ENCODE measurements at places on chromosomes 4 and X.

- no peak for DNase-seq
Measured at GRCh38 chr4:150962245-150962644, 52.8 kb downstream of the LRBA start.

- DNase-seq: peak; percentile 21
Measured at GRCh38 chr4:5037553-5038551, 13.4 kb upstream of the STK32B start.

DNA sequence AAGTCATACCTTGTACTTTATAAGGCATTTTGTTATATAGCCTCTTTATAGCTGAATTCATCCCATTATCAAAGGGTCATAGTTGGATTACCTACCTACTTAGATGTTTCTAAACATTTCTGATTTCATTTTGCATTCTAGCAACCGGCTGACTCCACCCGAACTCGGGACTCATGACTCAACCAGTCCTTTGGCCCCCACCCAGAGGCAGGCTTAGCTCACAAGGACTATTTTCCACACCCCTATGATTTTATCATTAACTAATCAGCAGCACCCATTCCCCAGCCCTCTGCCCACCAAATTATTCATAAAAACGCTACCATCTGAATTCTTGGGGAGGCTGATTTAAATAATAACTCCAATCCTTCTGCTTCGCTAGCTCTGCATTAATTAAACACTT lies 79.9 kb upstream of the EGFL6 start:
- no peak for DNase-seq

- no peak for DNase-seq
Measured at GRCh38 chr4:176186671-176187395, 8.6 kb downstream of the SPATA4 start.

- DNase-seq: no peak
Measured at GRCh38 chr4:112156112-112156511, 10.9 kb downstream of the FAM241A start.

DNA sequence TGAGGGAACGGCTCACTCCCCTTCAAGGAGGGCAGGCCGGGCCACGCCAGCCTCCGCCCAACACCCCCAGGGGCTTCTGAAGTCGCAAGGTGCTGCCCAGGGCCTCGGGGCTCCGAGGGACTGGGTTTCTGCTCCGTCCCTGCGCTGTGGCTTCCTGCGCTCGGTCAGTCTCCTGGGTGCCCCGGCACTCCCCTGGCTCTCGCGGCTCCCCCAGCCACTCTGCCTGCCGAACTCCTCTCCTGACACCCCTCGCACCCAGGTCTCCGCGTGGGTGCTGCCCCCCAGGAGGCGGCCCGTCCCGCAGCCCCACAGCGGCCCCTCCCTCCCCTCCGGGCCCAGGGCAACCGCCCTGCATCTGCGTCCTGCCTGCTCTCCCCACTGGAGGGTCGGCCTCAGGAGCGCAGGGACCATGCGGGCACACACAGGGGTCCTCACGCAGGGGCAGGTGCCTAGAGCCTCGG lies 151.9 kb downstream of the AFAP1 start:
- DNase-seq: no peak

DNA sequence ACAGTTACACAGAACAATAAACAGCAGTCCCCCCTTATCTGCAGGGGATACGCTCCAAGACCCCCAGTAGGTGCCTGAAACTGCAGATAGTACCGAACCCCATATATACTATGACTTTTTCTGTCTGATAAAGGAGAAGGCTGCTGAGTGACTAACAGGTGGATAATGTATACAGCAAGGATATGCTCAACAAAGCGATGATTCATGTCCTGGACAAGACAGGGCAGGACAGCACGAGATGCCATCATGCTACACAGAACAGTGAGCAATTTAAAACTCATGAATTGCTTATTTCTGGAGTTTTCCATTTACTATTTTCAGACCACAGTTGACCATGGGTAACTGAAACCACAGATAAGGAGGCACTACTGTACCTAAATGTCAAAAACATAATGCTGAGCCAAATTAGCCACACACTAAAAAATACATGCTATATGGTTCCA lies 76.1 kb downstream of the MANBA start:
- DNase-seq: peak; percentile 47

DNA sequence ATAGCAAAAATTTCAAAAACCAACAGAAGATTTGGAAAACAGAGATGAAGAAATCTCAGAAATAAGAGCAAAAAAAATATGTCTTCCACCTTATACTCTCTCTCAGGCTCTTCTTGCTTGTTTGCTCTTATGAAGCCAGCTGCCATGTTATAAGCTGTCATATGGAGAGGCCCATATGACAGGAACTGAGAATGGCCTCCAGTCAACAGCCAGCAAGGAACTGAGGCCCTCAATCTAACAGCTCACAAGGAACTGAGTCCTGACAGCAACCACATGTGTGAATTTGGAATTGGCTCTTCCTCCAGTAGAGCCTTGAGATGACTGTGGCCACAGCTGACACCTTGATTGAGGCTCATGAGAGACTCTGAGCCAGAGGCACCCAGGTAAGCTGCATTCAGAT lies 51.3 kb upstream of the MAOA start:
- no peak for DNase-seq

DNA sequence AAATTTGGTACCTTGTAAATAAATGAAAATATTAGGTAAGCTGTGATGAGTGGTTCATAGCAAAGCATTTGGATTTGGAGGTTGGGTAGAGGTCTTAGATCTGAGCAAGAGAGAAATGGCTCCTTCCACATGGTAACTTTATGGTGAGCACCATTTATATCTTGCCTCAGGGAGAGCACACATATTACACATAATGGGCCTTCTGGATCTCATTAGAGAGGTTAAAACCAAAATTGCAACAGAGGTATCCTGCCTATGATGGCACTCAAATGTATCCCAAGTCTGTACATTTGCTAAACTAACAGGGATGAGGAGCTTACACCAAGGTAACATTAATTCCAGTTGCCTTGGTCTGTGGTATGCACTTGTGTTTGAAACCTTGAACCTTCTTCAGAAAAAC lies 87.1 kb upstream of the PUDP start:
- no peak for DNase-seq

- DNase-seq: no peak
Measured at GRCh38 chr4:40183615-40184411, 13.0 kb upstream of the RHOH start.

GRCh38 chr4:4913147-4913561 lies 53.7 kb downstream of the MSX1 start:
- no peak for DNase-seq

- DNase-seq: peak; percentile 48
Measured at GRCh38 chrX:2967998-2968909, 38.1 kb upstream of the ARSH start.

GRCh38 chr4:101065935-101066485 lies 281.3 kb downstream of the PPP3CA start:
- no peak for DNase-seq

GRCh38 chr4:17718471-17718870 lies 63.0 kb downstream of the FAM184B start:
- no peak for DNase-seq

- DNase-seq: no peak
Measured at GRCh38 chrX:50801135-50801534, 12.9 kb downstream of the SHROOM4 start.

- no peak for DNase-seq
Measured at GRCh38 chr4:2516635-2517034, 19.8 kb upstream of the FAM193A start.

GRCh38 chr4:98976716-98977115 lies 18.8 kb upstream of the METAP1 start:
- no peak for DNase-seq

GRCh38 chr4:110907801-110908313 lies 285.0 kb upstream of the PITX2 start:
- no peak for DNase-seq

DNA sequence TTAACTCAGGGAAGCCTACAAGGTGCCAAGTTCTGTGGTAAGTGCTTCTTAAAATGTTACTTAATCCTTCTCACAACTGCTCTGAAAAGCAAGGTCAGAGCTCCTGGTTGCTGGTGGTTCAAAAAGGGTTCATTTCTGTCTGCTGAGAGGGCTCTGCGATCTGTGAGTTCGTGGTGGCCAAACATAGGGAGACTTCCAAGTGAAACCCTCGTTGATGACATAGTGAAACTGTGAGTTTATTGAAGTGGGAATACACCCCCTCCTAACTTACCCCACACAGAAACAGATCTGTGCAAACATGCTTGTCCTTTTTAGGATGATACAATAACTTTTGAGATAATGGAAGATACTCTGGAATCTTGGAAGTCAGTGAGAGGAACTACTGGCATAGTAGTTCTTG lies 164.8 kb upstream of the PGRMC2 start:
- no peak for DNase-seq

DNA sequence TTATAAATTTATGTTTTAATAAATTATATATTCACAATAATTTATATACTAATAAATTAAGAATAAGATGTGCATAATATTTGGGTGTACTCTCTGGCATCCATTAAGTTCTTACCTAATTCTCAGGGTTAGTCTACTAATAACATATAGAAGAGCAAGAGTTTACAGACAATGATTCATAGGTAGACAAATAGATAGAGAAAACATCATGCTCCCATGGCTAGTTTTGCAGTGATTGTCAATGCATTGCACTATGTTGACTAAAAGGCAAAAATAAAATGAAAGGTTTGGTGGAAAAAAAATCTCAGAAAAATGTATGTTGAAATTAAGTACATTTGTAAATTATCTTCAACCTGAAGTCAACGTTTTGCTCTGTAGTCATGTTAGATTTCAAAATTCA lies 606.0 kb downstream of the KCTD8 start:
- DNase-seq: no peak

GRCh38 chr4:102299354-102300107 lies 45.8 kb downstream of the SLC39A8 start:
- DNase-seq: peak; percentile 23

DNA sequence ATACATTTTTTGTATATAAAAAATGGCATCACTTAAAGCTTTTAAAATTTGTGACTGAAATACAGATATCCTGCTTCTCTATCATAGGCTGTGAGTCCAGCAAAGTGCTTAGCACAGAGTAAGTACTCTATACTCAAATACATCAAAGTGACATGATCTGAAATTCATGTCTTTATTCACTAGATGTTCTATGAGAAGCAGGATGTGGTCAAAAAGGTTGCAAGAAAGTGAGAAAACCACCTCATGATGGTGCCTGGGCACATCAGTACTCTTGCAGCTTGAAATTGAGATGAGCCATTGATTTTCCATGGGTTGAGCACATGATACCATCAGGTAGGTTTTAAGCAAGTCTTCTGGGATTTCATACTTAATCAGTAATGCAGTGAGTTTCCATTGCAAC lies 20.4 kb upstream of the SFRP2 start:
- DNase-seq: no peak

GRCh38 chr4:7756561-7757355 lies 182.9 kb downstream of the AFAP1 start:
- no peak for DNase-seq

GRCh38 chrX:129840344-129840743 lies 3.3 kb downstream of the ZDHHC9 start:
- DNase-seq: no peak

DNA sequence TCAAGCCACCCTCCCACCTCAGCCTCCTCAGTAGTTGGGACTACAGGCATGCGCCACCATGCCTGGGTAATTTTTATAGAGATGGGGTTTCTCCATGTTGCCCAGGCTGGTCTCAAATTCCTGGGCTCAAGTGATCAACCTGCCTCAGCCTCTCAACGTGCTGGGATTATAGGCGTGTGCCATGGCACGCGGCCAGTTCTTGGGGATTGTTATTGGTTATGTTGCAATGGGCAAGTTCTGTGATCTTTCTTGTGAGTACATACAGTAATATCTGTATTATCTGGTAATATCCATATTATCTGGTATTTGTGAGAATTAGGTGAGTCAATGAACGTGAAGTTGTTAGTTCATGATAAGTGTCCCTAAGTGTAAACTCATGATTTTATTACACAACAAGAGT lies 90.3 kb upstream of the TBL1X start:
- DNase-seq: no peak

- DNase-seq: no peak
Measured at GRCh38 chr4:123553733-123554637, 157.4 kb downstream of the SPRY1 start.

DNA sequence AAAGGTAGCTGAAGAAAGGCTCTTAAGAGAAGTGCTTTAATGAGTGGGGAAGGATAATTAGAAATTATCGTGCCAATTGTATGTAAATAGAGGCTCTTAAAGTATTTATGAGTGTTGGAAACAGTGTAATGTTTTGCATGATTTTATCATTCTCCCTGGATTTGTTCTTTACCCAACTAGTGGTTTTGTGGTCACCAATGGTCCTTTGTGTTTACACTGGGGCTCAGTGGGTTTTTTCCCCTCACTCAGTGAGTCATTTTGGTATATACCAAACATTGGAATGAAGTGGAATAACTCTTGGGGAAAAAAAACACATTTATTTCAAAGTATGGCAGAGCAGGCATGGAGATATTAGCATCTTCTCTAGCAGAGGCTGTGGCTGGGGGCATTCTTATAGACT lies 20.8 kb upstream of the LGI2 start:
- no peak for DNase-seq

DNA sequence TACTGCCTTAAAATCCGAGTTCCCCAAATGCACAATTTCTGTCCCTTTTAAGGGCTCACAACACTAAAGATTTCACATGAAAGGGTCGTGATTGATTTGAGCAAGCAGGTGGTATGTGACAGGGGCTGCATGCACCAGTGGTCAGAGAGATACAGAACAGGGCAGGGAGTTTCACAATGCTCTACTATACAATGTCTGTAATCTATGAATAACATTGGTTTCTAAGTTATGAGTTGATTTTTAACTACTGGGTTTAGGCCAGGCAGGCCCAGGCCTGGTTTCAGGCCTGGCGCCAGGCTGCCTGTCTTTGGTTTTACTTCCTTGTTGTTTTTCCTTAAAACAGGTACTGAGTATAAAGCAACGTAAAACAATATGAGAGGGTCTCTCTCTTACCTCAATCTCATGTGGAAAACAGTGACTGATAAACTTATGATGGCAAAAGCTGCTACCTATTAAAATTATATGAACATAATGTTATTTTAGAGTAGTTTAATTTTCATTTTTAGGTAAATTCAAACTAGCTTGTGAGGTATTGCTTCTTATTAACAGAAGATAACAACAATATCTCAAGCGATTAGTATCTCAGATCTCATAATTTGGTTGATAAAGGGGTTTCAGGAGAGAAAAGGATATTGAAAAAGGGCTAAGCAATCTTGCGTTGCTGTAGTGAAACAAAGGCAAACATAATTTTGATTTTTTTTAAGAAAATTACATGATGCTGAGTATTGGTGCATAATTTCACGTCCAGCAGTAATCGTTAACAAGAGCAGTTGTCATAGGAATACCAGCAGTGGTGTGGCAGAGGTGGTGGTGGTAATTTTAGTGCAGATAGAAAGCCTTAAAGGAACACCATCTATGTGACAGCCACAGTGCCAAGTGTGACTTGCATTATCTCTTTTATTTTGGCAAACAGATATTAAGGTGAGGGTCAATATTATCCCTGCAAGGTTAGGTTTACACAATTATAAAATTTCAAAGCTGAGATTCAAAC lies 944.4 kb upstream of the GRID2 start:
- DNase-seq: no peak

- DNase-seq: no peak
Measured at GRCh38 chr4:168900080-168900479, 110.0 kb downstream of the CBR4 start.

Data from COLO829 (cell line).